ENCODE measurements at places on chromosomes 7 and 10.

- no peak for DNase-seq
Observed at GRCh38 chr7:155300641-155301452, 3.2 kb downstream of the INSIG1 start.

DNA sequence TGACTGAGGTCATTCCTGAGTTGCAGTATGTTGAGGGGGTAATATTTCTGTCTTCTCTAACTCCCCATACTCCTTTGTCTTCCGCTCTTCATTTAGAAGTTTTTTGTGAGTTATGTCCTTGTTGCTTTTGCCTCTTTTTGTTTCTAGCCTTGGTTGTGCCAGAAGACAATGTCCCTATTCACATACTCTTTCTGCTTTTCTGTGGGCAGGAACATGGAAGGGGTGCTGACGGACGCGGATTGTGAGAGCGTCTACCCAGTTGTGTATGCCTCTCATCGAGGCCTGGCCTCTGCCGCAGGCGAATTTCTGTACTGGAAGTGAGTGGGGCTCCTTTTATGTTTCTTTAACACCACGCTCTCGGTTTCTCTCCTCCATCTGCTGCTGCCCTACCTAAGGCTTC is 20.5 kb downstream of the STAG3 start:
- no peak for DNase-seq

DNA sequence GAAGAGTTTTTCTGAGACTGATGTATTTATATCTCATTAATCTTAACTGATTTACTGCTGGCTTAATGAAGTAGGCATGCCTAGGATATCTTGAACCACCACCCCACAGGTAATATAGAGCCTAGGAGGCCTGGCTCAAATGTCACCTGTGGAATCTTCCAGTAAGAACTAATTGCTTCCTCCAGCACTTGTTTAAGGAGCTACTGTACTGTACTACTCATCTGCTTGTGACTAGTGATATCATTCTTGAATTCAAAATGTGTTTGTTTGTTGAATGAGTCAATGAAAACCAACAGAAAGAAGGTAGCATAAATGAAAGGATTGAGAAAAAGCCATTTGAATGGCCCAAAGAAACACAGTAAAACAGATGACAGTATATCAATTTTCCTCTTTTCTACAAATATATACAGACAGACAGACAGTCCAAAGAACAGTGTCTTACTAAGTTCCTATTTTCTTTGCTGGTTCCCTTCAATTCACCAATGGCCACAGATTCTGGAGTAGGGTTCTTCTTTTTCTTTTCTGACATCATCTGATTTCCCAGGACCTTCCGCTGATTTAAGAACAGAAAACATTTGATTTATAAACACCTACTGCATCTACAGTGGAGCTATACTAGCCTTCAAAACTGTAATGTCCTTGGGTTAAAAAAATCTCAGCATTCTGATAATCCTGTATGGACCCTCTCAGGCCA is 43.7 kb upstream of the SLIT1 start:
- DNase-seq = no peak

- DNase-seq = no peak
Observed at GRCh38 chr10:1854271-1854670, 116.9 kb upstream of the ADARB2 start.

- peak; percentile 82 for DNase-seq
Observed at GRCh38 chr7:148540041-148540738, 50.4 kb upstream of the C7orf33 start.

GRCh38 chr10:11086177-11086840 is 68.6 kb downstream of the CELF2 start:
- DNase-seq = peak; percentile 71

DNA sequence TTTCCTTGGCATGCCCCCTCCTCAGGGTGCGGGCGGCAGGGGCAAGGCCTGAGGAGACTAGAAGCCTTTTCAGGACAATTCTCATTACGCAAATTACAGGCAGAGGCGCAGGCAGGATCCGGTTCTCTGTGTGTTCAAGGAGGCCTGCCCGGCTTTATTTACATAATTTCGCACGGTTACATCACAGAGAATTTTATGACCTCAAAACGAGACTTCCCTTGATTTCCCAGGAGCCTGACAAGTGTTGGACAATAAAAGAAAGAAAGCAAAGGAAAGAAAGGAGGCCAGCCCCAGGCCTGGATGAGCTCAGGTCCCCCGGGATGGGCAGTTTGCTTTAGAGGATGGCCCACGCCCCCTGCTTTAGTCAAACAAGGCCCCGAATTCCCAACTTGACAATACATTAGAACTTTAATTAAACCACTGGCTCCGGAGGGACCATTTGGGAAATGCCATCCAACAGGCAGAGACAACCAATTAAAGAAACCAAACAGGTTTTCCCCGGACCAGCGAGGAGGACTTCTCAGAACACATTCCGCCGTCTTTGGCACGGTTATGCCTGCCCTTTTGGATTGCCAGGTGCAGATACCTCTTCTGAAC is 2.9 kb downstream of the MNX1 start:
- DNase-seq = no peak

- DNase-seq = no peak
Observed at GRCh38 chr7:109545686-109546085, 976.0 kb downstream of the DNAJB9 start.

DNA sequence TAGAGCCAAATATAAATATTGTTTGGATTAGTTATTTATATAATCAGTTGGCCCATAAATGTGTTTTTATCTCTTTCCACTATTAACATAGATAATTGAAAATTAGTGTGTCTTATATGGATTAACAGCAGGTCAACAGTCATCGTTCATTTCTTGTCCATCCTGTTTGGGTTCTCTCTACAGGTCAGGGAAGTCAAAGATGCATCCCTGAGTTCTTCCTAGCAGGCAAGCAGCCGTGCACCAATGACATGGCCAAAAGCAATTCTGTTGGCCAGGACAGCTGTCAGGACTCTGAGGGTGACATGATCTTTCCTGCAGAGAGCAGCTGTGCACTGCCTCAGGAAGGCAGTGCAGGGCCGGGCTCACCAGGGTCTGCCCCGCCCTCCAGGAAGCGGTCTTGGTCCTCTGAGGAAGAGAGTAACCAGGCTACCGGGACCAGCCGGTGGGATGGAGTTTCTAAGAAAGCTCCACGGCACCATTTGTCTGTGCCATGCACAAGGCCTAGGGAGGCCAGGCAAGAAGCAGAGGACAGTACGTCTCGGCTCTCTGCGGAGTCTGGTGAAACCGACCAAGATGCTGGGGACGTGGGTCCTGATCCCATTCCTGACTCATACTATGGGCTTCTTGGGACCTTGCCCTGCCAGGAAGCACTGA is 15.9 kb downstream of the FBH1 start:
- peak; percentile 63 for DNase-seq

DNA sequence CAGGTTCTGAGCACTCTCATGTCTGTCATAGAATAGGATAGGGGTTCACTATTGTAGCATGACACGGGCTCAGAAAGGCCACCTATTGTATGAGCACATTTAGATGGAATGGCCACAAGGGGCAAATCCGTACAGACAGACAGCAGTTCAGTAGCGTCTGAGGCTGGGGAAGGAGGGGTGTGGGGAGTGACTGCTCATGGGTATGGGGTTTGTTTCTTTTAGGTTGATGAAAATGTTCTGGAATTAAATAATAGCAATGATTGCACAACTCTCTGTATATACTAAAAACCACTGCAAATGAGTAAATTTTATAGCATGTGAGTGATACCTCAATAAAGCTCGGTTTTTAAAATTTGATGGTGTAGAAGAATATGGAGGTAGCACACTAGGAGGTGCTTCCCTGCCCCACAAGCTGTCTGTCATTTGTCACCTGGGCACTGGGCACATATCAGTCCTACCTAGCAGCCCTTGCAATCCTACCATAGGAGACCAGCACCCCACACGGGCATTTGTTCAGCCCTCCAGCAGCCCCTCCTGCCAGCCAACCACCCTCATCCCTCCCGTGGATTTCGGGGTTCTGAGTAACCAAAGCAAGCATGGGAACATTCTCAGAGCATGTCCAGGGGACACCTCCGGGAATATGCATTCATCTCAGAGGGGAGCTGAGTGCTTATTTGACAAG is 35.2 kb downstream of the KCNMA1 start:
- DNase-seq = no peak

DNA sequence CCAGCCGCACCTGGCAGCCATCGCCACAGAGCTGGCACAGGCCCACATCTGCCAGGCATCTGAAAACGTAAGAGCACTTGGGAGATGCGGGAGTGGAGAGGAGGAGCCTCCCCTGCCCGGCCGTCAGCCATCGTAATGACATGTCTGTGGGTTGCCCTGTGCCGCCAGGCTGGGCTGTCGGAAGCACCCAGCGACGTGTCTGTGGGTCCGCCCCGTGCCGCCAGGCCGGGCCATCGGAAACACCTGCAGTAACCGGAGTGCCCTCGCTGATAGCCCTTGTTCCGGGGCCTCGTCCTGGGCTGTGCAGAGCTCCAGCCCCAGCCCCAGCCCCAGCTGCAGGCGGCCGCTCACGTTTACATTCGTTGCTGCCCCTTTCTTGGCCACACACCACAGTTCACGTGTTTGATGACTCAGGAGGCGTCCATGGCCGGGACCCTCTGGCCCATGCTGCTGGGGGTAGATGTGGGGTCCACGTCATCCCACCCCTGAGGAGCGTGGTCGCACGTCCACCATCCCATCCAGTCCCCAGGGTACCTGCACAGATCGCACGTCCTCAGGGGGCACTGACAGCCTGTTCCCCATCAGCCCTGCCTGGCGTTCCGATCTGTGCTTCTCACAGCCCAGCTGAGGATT is 30.0 kb upstream of the PRKAR1B start:
- peak; percentile 26 for DNase-seq

- no peak for DNase-seq
Observed at GRCh38 chr7:35866186-35866585, 65.3 kb downstream of the SEPTIN7 start.

DNA sequence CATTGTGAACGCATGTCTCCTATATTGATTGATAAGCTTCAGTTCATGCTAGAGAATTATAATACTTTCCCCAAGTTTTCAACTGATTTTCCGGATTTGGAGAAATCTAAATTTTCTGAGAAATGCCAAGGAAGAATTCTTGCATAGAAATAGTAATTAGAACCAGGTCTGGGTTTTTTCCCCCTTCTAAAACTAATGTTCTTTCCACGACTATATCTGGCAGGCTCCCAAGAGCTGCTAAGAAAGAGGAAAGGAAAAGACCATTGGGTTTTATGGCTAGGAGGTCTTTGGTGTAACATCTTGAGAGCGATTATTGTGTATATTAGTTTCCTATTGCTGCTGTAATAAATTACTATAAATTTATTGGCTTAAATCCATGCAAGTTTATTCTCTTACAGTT is 71.8 kb upstream of the CACNB2 start:
- no peak for DNase-seq

- no peak for DNase-seq
Observed at GRCh38 chr7:31775556-31775955, 88.5 kb downstream of the PPP1R17 start.

DNA sequence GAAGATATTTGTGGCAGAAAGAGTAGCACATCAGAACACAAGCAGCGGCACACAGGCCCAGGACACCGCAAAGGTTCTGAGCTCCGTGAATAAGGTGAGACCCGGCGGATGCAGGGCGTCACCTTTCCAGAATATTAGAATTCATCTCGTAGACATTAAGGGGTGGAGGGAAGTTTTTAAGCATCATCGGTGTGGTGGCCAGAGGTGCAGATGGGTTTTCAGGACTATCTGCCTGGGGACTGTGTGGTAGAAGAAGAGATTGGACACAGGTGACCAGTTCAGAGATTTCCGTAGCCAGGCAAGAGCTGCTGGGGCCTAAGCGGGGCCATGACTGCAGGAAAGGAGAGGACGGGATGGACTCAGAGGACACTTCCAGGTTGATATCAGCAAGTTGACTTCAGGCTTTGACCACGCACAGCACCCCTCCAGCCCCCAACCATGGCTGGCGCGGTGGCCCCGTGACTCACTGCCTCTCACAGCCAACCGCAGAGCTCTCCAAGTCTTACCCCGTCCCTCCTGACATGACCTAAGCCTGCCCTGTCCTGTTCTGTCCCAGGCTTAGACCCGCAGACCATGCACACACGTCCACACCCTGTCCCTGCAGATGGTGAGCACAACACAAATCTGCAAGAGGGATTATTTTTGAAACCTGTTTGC is 97.2 kb downstream of the OAT start:
- no peak for DNase-seq

DNA sequence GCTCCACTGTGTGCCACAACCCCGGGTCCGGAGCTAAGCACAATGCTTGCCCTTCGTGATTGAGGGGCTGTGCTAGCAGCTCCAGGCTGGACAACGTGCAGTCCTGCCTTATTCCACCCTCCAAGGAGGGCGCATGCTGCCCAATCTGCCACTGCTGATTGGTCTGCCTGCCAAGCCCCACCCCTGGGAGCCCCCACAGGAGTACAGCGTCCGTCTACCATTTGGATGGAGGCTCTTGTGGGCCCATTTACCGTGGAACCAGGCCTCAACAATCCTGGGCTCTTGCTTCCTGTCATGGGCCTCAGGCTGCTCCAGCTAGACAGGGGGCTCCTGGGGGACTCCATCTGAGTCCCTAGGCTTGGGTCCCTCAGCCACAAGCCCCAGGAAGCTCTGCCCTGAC is 173.3 kb downstream of the SLIT1 start:
- no peak for DNase-seq

DNA sequence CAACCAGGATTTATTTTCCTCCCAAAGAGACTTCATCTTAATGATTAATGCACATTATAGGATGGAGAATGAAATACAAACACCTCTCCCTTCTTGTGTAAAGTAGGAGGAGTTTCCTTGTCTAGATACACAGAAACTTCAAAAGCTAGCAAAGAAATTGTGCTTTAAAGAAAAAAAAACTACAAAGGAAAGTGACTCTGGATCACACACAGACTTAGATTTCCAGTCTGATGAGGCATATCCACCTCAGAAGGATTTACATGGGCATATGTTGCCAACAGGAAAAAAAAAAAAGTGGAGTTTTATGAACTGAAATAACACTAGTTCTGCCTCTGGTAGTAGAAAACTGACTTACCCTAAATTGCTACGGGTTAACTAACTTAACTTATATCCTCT is 449.6 kb downstream of the KCNMA1 start:
- DNase-seq = no peak

DNA sequence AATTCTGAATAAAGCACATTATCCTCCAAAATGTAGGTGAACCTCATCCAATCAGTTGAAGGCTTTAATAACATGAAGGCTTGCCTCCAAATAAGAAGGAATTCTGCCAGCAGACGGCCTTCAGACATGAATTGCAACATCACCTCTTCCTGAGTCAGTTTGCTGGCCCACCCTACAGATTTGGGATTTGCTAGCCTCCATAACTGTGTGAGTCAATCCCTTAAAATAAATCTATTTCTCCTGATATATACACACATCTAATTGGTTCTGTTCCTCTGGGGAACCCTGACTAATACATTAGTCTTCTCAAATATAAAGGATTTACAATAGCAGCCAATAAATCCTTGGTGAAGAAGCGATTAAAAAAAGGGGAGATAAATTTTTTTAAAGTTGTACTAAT is 34.8 kb upstream of the OSBPL3 start:
- no peak for DNase-seq

DNA sequence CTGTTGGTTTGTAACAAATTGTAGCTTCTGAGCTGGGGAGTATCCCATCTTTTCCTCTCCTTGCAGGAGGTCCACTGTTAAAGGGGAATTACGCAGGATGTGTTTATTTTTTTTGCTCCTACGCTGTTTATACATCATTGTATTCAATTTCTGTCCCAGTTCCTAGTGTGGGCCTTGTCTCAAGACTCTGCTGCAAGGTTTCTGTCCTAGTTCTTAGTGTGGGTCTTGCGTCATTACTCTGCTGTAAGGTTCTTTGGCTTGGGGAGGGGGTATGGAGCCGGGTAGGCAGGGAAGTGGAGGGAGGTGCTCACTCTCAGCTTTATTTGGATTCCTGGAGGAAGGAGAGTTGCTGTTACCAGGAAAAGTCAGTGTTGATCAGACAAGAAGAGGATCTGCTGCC is 64.0 kb upstream of the TRIM8 start:
- DNase-seq = no peak
